ENCODE measurements at places on chromosomes 12 and 14.

DNA sequence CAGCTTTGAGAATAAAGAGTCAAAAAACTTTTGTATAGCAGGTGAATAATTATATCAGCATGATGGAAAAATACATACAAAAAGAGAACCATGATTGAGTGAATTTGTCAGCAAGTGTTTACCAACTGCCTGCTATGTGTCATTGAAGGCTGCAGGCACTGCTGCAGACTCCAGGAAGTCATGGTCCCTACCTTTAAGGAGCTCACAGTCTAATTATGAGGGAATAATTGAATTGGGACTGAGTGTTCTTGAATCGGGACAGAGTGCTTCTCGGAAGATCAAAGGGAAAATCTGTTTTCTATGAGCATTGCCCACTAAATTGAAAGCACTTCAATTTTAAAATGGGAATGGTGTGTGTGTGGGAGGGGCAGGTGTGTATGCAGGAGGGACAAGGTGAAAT, 9.5 kb downstream of the OR10AD1 start:
- DNase-seq = no peak

- peak; percentile 63 for DNase-seq
These were observed 21.0 kb upstream of the PSMC1 start for GRCh38 chr14:90235179-90235976.

- no peak for DNase-seq
These were observed 182.8 kb downstream of the NUAK1 start for GRCh38 chr12:105955976-105956375.

DNA sequence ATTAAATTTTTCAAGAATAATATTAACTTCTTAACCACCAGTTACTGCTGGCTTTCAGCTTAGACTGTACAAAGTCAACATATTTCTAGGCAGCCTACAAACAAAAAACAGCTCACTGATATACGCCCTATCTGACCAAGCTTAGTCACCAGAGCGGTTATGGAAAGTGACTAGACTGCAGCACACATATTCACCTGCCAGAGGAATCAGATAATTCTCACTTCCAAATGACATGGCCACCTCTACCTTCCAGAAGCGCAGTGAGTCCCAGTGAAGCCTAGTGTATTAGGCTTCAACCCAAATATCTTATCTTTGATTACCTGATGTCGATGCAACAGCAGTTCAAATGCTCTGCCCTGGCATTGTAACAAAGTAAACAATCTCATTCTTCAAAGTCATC, 8.5 kb downstream of the STXBP6 start:
- no peak for DNase-seq

DNA sequence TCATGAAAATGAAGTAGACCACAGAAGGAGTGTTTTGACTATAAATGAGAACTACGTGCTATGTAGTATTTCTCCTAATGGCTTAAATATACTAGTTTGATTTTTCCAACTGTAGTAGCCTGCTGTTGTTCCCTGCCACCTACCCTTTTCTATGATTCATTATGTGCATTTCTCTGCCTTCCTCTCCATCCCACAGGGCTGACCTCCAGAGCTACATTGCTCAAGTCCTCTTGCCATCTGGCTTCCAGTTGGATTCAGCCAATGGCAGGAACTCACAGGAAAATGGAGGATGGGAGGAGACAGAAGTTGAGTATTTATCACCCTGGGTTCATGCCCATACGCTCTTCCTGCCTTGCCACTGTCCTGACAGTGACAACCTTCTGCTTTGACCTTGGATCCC, 515.3 kb downstream of the SOX5 start:
- DNase-seq = no peak

DNA sequence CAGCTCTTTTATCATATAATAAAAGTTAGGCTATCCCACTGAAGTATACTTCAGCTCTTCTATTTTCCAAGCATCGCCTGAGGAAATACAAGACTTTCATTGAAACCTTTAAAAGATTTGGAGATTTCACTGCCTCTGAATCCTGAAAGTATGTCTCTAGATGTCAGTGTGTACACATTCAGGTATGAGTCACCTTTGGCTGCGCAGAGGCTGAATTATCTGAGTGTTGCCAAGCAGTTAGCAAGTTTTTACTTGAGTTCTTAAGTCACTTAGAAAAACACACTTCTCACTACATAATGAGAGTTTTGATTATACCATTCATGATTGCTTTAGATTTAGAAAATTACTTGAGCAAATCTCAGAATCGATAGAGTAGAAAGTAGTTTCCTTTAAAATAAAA, 210.3 kb downstream of the TMTC2 start:
- no peak for DNase-seq

- no peak for DNase-seq
These were observed 43.3 kb upstream of the ISM2 start for GRCh38 chr14:77541905-77542304.

- no peak for DNase-seq
These were observed 41.9 kb upstream of the BEGAIN start for GRCh38 chr14:100629098-100629497.

DNA sequence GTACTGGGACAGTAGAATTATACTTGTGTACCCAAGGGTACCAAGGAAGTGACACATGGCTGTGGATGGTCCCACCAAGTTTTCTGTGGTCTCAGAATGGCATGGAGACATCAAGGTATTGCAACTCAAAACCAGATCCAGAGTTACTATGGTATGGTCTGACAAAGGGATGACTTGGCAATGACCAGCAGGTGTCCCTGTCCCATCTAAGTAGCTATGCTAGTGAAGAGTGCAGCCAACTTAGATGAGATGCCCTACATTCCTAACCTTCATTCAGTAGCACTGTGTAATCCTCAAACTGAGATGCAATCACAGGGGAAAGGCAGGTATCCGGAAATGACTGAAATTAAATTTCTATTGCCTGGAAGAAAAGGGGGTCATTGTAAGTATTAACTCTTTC, 188.7 kb upstream of the TMEM260 start:
- DNase-seq = no peak

GRCh38 chr12:65885716-65886115, 61.4 kb downstream of the HMGA2 start:
- no peak for DNase-seq
